ENCODE measurements at places on chromosomes 6 and 20.

- DNase-seq: no peak
Measured at GRCh38 chr20:19495905-19496703, 262.0 kb upstream of the RIN2 start.

GRCh38 chr6:39786649-39787048, 5.5 kb upstream of the DAAM2 start:
- no peak for DNase-seq

- no peak for DNase-seq
Measured at GRCh38 chr6:131982740-131983259, 31.6 kb upstream of the CCN2 start.

GRCh38 chr6:137957471-137957870, 90.4 kb downstream of the TNFAIP3 start:
- DNase-seq: no peak
